Omental fat pad (tissue), 4 donors: ENCODE measurements at places on chromosomes 6 and 20.

GRCh38 chr20:62069741-62070216 is 4.1 kb upstream of the TAF4 start:
- no peak for DNase-seq

- no peak for DNase-seq
Measured at GRCh38 chr6:128167552-128167951, 266.7 kb upstream of the THEMIS start.

GRCh38 chr6:32868257-32868788 is 14.3 kb downstream of the PSMB9 start:
- peak; percentile 90 for DNase-seq

DNA sequence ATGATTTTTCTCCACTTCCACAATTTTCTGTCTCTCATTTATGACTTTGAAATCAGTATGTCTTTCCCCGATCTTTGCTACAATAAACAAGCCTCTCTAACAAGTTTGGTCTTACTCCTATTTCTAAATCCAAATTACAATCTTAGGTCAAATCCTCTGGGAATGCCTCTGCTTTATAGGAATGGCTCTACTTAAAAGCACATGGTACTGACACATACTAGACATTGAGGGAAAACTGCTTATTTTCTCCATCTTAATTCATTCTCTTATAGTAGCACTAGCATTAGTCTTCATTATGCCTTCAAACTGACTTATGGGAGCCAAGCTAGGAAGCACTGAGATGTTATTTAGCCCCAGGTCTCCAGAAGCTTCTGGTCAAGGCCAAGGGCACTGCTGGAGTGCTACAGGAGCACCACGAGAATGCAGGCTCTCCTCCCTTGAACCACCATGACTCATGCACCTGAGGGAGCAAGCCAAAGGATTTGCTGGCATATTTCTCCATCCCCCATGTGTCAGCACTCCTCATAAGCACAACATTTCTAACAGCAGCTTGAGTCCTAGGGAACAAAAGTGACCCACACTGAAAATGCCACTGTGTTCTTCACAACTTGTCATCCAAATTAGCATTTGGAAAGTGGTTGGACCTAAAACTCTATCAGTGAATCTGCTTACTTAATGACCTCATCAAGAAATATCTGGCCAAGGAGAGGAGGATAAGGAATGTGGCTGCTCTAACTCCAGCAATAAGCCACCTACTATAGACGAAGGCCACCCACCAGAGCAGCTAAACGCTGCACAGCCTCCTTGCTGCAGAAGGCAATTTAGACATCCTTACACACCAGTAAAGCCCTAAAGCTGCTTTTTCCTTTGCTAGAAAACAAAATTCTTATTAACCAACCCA is 156.8 kb upstream of the KCNQ5 start:
- no peak for DNase-seq

DNA sequence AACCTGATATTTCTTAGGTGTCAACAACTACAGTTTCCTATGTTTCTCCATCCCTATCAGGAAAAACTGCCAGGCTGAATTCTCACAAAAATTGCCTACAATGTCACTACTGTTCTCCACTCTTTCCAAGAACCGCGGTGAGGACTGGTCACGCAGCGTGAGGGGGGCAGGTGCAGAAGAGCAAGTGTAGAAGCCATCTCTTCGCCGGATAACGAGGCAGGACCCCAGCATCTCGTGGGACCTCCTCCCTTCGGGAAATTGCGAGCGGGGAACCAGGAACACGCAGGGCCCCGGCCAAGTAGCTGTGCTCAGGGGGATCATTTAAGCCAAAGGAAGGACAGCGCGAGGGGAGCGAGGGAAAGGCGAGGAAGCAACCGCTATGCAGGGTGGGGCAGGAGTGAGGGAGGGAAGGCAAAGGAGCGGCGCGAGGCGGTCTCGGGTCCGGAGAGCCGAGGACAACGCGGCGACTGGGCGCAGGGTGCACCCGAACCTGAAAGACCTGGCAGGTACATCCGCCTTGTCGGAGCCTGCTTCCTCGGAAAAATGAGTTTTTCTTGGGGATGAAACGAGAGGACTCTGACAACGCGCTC is 559 bp downstream of the APMAP start:
- DNase-seq: no peak

DNA sequence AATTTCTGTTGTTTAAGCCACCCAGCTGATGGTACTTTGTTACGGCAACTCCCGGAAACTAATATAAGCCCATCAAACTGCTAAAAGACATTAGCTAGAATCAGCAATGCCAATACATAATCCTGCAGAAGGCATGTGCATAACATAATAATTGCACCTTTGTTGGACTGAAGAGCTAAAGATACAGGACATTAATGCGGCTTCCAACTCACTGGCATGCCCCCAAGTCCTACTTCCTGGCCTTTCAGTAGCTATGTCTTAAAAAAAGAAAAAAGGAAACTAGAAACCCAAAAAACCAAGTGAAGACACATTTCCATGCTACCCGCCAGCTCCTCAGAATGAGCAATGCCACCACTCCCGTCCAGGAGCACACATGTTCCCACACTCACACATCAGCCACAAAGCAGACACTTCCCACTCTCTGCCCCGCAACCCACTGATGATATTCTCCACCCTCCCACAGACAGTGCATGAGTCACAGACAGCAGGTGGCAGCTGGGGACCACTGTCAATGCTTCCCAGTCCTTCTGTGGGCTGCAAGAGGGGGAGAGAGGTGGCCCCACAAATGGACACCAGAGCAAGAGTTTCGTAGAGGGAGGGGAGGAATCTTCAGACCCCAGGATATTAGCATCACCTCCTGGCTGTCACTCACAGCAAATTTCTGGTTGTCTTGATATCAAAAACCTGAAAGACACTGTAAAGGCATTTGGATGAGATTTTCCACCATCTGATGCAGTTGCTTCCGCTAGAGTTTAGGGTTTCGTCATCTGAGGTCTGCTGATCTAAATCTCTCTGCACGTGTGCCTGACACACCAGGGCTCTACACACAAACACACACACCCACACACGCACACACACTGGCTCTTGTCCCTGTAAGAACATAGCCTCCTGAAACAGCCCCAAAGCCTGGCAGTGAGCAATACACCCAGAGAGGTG is 32.8 kb downstream of the GFOD1 start:
- no peak for DNase-seq

GRCh38 chr6:34791164-34791700 is 651 bp upstream of the BLTP3A start:
- DNase-seq: no peak

- no peak for DNase-seq
Measured at GRCh38 chr6:136338486-136338885, 48.8 kb upstream of the BCLAF1 start.

GRCh38 chr6:87922947-87923330 is 124.7 kb upstream of the SPACA1 start:
- DNase-seq: no peak

GRCh38 chr20:43571310-43571709 is 12.5 kb downstream of the SGK2 start:
- no peak for DNase-seq

GRCh38 chr20:51800060-51800871 is 2.1 kb downstream of the SALL4 start:
- peak; percentile 45 for DNase-seq

DNA sequence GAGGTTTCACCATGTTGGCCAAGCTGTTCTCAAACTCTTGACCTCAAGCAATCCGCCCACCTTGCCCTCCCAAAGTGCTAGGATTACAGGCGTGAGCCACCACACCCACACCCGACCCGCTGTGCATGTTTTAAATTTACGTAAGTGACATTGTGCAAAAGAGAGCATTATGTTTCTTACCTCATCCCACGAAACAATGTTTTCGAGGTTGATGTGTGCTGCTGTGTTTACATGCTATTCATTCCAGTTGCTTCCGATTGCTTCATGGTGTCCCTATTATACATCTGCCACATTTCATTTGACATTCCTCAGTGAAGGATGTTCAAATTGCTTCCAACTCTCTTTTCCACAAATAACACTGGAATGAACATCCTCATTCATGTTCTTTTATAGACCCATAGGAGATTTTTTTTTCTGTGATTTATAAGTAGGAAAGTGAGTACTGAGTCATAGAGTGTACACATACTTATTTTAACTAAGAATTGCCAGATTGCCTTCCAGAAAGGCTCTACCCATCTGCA is 403.9 kb upstream of the JARID2 start:
- no peak for DNase-seq

DNA sequence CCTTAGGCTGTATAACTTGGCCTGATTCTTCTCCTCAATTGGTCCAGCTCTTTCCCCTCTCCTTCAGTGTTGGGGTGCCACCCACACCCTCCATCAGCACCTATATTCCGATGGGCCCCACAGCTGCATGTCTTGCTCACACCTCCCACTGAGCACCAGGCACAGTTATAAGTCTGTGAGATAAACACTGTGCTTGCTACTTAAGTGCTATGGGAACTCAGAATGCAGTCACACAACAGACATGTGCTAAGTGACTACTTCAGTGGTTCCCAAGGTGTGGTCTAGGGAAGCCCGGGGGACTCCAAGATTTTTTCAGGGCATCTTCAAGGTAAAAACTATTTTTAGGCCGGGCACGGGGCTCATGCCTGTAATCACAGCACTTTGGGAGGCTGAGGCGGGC is 7.3 kb downstream of the ZC3H12D start:
- DNase-seq: no peak

DNA sequence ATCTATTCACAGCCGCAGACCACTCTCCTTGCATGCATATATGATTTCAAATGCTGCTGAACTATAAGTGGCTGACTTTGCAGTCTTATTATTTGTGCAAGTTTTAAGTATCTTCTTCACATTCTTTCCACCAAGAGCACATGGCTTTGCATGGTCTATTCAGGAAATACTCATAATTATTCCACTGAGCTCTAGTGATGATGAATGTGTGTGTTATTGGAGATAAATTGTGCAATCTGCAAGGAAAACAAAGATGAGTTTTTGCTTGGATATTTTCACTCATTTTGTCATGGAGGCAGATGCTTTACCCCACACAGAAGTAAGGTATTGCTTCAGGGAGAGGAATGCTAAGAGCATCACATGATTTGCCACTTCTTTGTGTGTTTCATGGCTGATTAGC is 764.6 kb downstream of the TBC1D32 start:
- no peak for DNase-seq

- peak; percentile 57 for DNase-seq
Measured at GRCh38 chr20:63686492-63687321, 9.7 kb upstream of the TNFRSF6B start.

DNA sequence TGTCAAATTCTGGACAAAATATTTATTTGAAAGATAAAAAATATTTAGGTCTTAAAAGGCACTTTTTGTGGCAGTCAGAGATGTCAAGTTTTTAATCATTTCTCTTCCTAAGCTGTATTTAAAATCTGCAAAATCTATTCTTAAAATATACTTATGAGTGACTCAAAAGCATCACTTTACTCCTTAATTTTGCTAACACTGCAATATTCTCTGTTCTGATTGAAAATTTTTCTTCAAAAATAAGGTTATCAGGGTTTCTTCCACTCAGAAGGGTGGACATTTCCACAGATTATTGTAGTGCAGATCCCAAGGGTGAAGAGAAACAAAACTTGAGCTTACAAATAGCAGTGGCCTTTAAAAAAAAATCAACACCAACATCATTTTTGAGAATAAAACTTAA is 27.5 kb downstream of the PLEKHG1 start:
- no peak for DNase-seq

GRCh38 chr6:5078121-5078669 is 6.9 kb upstream of the PPP1R3G start:
- no peak for DNase-seq

DNA sequence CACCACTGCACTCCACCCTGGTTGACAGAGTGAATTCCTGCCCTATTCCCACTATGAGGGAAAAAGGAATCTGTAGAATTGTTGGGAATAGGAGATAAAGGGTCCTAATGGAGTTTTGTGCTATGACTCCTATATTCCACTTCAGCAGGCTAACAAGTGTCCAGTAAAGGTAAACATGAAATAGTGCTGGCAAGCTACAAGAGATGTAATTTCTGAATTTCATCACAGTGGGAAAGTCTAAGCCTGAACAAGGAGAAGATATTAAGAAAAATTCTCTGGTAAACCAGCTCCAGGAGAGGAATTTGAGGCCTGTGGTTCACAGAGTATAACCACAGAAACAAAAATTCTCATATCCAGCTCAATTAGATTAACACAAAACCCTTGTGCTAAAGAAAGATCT is 10.3 kb upstream of the C6orf58 start:
- no peak for DNase-seq

GRCh38 chr6:127120787-127121636 is 2.5 kb downstream of the RSPO3 start:
- peak; percentile 46 for DNase-seq

GRCh38 chr6:125670568-125670967 is 78.9 kb upstream of the HEY2 start:
- no peak for DNase-seq

DNA sequence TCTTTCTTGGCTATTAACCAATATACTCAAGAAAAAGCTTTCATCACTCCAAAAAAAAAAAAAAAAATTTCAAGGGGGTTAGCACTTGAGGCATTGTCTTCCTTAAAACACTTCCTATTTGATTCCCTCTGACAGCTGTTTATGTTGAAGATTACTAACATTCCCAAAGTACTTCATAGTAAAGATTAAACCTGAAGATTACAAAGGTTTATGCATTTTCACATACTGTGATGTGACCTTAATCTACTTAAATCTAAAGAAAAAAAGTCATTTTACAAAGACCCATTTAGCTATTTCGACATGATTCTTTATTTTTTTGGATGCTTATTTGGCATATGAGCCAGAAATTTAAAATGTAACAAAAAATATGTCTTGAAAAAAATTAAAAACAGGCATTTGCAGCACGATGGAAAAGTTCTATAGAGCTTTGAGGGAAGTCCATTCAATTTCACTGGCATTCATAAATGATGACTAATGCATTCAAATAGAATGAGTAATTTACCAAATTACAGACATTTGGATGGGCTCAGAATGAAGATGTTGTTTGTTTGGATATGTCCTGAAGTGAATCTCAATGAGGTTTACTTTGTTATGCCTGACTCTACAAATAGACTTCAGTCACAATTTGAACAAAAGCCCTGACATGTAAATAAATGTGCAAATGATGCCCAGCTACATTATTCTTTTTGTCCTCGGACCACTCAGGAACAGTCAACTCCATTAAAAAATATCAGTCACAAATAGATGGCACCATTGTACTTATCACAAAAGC is 674.6 kb upstream of the MARCKS start:
- DNase-seq: no peak

DNA sequence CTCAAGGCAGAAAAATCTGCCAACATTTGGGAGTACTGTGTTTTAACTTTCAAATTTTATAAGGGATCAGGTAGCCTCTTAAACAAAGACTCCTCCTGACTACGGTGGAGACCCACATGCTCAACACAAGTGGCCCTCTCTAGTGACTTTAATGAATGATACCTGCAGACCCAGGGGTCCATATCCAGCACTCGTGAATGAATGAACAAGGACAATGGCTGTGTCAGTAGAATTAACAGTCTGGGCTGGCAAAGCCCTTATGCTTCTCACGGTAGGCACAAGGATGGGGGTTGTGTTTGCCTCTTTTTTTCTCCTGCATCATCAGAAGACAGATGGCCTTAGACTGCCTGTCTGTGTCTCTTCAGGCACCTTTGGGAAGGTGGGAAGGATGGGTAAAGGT is 112.6 kb upstream of the TRAF3IP2 start:
- no peak for DNase-seq
